ENCODE measurements at places on chromosomes 16 and 17.

GRCh38 chr17:79340333-79341221, 266.0 kb downstream of the ENGASE start:
- no peak for DNase-seq

DNA sequence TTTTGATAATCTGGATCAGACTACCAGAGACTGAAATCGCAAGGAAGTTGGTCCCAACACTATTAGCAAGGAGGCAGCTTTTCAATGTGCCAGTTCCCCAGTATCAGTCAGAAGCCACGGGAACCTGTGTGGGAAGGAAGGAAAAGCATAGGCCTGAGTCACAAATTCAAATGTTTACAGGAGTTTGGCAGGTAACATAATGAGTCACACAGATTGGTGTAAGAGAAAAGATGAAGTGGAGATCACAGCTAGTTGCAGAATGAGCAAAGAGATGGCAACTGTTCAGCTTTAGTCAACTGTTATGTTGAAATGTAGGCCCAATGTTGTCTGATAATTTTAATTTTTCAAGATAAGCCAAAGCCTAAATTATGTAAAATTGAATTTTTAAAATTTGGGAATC, 28.1 kb upstream of the ITGA2B start:
- DNase-seq = no peak

DNA sequence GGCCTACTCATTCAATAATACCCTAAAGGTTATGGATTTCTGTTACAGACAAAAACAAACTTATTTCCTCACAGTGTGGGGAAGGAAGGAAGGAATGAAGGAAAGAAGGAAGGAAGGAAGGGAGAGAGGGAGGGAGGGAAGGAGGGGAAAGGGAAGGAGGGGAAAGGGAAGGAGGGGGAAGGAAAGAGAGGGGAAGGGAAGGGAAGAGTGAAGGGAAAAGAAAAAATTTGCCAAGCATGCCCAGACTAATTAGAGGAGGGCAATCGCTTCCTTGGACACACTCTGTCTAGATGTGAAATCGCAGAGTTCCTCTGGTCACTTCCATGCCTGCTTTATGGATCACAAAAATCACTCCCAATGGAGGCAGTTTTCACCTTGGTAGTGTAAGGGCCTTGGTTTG, 570.1 kb upstream of the SOX9 start:
- DNase-seq = no peak

DNA sequence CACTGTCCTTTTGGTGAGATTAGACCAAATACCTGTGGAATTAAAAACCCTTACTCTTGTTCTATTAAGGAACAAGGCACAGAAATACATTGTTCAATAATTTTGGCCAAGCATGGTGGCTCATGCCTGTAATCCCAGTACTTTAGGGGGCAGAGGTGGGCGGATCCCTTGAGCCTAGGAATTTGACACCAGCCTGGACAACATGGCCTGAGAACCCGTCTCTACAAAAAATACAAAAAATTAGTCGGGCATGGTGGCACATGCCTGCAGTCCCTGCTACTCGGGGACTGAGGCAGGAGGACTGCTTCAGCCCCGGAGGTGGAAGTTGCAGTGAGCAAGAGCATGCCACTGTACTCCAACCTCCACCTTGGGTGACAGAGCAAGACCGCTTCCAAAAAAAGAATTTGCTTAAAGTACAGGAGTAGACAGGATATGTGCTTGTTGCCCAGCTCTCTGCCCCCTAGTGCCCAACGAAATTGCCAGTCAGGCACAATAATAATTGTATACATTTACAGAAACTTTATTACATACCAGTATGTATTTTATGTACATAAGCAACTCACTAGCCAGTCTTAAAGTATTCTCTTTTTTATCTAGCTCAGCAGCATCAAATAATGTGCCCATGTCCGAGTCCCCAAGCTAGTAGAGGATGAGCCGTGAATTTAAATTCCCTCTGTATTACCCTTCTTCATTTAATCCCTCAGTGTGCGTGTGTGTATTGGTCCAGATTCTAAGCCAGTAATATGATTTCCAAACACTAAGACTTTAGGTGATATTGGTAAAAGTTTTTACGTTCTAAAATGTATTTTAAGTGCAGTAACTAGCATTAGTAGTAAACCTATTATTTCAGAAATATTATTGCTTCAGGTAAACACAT, 1.4 kb downstream of the THUMPD1 start:
- DNase-seq = no peak

DNA sequence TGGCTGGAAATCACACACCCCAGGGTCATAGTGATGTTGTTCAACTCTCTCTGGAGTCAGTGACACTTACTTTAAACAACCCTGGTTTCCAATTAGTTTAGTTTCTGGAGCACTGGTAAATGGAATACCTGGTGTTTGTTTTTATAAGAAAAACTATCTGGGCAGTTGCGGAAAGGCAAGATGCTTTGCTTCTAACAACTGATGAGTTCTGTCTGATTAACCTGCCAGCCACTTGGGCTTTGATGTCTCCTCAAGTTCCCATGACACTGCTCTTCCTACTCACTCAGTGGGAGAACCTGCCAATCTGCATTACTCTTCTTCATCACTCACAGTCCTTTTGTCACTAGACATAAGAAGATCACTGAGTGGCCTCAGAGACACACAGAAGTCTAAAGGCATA, 78.7 kb upstream of the MTMR4 start:
- DNase-seq = no peak

Measured in stimulated activated CD8-positive, alpha-beta memory T cell treated with anti-CD3 and anti-CD28 coated beads, Interleukin-15, amount 100 ng/mL, for 4 hours (primary cell).